ENCODE measurements at places on chromosomes 1 and 21.

- DNase-seq, result no peak
Observed at GRCh38 chr1:183653876-183654451, 848 bp upstream of the APOBEC4 start.

GRCh38 chr21:14846621-14847020 lies 218.2 kb downstream of the NRIP1 start:
- no peak for DNase-seq

DNA sequence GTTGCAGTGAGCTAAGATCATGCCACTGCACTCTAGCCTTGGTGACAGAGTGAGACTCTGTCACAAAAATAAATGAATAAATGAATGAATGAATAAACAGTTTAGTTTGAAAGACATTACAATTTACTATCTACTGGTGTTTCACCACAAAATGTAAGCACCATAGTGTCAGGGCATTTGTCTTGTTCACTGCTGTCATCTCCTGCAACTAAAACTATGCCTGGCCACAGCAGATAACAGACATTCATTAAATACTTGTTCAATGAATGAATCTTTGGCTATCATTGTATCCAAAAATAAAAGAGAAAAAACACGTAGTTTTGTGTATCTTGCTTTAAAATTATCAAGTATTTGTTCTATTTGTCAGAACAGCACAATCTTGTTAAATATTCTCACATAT lies 32.5 kb downstream of the SASS6 start:
- no peak for DNase-seq

GRCh38 chr1:36115931-36116330 lies 9.1 kb downstream of the COL8A2 start:
- no peak for DNase-seq

DNA sequence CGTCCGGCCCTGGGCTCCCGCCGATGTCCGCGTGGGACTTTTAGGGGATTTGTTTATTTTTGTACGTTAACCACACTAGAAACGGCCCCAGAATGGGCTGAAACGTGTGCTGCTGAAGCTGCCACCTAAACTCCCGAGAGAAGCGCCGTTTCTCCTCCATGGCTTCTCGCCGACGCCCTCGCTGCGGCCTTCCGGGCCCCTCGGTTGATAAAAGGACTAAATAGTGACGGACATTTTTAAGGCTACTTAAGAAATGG lies 678 bp upstream of the PTTG1IP start:
- DNase-seq, result no peak

DNA sequence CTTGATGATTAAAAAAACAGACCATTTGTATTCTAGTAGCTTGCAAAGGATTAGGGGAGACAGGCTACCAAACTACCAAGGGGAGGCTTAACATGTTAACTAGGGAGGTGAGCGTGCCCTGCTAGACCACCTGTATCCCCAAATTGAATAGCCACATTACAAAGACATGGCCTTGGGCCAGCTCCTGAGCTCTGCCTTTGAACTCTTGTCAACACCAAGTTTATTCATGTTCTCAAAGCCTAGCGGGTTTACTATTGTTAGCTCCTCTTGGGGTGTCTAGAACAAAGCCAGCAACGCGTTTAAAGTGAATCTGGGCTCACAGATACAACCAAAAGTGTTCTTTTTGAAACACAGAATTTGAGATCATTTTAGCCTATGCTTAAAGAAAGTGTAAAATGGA lies 36.3 kb downstream of the SMYD2 start:
- no peak for DNase-seq

- DNase-seq, result no peak
Observed at GRCh38 chr1:151145304-151146071, 943 bp downstream of the SEMA6C start.

DNA sequence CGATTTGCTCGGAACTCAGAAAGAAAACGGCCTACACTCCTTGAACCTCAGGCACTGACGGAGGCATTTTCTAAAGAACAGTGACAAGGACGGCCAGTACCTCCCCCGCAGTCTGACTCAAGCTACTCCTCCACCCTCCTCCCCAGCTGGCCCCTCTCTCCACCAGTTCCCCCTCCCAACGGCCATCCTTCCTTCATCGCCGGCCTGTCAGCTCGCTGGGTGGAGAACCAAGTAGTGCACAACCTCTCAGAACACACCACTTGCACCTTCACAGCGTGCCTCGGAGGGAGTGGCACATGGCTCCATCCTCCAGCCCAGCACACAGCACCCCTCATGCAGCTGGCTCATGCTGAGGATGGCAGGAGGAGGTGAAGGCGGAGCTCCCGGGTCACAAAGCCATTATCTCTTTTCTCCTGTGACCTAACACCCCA lies 58.8 kb downstream of the TOR1AIP2 start:
- DNase-seq, result no peak

- DNase-seq, result peak; percentile 61
Observed at GRCh38 chr1:53526451-53527101, 67.4 kb downstream of the DMRTB1 start.

DNA sequence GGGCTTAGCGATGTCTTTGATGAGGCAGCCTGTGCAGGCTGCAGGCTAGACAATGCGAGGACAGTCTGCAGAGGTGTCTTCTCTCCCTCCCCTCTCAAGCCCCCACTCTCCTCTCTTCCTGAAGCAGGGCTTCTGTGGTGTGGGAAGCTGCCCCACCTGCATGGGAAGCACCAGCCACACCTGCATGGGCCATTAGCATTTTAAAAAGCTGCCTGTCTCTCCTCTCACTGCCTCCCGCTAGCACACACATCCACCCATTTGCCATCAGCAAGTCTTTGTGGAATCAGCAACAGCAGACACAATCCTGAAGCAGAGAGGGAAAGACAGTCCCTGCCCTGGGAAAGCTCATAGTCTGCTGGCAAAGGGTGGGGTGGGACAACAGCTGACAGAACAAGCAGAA lies 53.1 kb downstream of the NAV1 start:
- no peak for DNase-seq

- DNase-seq, result no peak
Observed at GRCh38 chr1:111593403-111594305, 25.9 kb upstream of the RAP1A start.

- no peak for DNase-seq
Observed at GRCh38 chr1:11045428-11046269, 1.4 kb downstream of the MASP2 start.

DNA sequence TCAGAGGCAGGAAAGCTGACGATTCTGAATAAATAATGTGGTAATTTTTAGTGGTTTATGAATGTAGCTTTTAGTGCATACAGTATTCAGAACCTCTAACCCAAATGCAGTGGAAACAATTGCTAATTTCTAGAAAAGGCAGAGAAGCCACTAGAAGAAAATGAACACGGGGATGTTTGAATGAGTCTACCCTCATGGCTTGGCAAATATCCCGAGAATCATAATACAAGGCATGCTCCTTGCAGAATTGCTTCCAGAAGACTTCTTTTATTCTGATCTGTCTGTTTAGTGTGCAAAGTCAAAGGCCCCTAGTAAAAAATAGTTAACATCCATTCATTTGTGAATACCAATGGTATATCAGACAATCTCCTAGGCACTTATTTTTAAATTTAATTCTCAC lies 246.8 kb downstream of the LMO4 start:
- DNase-seq, result no peak

DNA sequence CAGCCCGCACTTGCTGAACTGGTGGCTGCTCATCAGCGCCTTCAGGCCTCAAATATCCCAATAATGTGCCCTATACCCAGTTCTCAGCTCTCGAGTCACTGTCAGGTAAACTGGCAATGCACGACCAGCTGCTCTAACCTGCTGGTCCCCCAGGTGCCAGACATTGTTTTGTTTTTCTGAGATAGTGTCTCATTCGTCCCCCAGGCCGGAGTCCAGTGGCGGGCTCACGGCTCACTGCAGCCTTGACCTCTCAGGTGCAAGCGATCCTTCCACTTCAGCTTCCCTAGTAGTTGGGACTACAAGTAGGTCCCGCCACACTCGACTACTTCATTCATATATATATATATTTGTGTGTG lies 1.0 kb upstream of the NADK start:
- DNase-seq, result no peak

DNA sequence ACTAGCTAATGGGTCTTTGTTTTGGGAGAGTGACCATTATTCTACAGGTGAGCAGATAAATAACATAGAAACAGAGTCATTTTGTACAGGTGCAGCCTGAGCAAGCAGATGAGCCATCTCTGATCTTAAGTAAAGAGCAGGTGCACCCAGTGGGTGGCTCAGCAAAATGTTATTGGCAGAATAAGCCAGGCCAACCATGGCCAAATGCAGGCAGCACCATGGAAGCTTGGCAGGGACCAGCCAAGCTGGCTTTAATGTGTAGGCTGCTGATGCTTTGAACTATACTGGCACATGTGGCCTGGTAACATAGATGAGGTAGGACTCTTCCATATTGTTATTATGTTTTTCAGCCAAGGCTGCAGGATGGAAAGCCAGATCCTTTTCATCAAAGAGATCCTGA lies 553.3 kb upstream of the ZRANB2 start:
- DNase-seq, result no peak

- DNase-seq, result no peak
Observed at GRCh38 chr1:19733615-19734014, 66.1 kb downstream of the TMCO4 start.

- no peak for DNase-seq
Observed at GRCh38 chr1:178241837-178242236, 147.9 kb downstream of the RASAL2 start.

DNA sequence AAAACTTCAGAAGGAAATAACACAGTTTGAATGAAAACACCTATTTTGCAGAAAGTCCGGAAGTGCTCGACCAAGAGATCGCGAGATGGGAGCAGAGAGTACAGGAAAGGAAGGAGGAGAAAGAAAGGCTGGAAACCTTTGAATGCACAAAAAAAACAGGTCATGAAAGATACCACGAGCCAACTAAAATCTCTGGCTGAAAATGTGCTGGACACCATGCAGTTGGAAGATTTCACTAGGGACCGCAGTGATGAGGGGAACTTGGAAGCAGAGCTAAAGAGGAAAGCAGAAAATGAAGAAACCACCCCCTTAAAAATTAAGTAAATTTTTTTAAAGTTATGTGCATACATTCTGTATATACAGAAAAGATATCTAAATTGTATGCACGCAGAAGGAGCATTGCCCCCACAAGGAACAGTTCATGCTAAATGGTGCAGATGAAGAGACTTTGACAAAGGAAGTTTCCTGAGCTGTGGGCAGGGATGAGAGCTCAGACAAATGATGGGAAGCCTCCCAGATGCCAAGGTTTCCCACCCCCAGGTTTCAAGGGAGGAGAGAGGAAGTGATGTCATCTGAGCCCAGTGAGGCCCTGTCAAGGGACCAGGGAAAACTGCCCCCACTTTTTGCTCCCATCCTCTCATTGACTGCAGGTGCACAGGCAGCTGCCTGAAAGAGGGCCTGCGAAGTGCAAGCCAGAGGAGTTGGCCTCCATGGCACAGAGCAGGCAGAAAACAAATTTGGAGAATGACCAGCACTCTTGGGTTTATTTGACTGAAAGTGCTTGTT lies 52.5 kb downstream of the ETS2 start:
- no peak for DNase-seq

Measured in HuH-7 (cell line).